ENCODE measurements at places on chromosomes 13 and 19. TPM values are rescaled to one million over a fixed set of nuclear protein-coding genes. Genes with fewer than 3 reads are reported as not detected.

DNA sequence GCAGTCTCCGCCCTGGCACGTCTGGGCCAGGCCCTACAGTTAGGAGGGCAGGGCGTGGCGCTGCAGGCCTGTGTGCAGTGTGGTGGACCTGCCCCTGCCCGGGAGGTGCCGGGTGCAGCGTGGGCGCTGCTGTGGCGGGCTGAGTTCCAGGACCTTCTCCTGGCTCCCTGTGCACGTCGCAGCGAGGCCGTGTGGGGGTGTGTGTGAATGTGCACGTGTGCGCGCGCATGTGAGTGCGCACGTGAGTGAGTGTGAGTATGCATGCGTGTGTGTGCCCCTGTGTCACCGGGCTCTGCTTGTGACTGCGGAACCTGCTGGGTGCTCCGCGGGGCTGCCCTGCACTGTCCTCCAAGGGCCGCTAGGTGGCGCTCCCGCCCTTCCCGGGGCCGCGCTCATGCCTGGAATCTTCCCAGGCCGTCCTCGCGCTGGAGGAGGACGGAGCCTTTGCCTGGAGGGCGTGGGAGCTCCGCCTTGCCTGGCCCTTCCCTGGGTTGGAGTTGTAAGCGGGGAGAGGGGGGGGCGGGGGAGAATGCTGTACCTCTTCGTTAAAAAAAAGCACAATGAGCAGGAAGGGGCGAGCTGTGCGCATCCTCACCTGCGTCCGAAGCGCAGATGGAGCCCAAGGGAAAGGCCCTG is 79.3 kb downstream of the KDM4B start:
- no peaks in the 10 kb centered on the region for H3K27me3 ChIP-seq
- no peak overlapping the region for H3K4me3 ChIP-seq
- no peak overlapping the region for H3K27ac ChIP-seq
- peaks cover 28% of the 10 kb centered on the region for H3K36me3 ChIP-seq

GRCh38 chr19:912181-913079 is 589 bp downstream of the R3HDM4 start:
- H3K4me3 ChIP-seq, result peak overlapping the region; percentile 90
- H3K4me1 ChIP-seq, result peaks cover 32% of the 10 kb centered on the region
- H3K27ac ChIP-seq, result peak overlapping the region; percentile 26
- no peak for DNase-seq
- no peaks in the 10 kb centered on the region for H3K27me3 ChIP-seq
- no peaks in the 10 kb centered on the region for H3K36me3 ChIP-seq

DNA sequence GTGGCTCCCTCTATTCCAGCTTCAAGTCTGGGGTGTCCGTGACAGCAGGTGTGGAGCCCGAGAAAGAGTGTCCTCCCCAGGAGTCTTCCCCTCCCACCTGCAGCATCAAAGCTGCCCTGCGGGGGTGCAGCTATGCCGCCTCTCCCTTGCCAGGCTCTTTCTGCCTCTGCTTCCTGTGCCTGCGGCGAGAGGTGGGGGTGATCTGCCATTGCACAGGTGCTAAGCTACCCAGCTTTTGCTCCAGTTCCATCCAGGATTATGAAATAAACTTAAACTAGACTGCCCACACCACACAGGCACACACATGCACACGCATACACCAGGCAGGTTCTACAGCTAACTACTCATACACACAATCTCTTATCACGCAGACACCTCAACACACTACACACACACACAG is 104.7 kb upstream of the CLDN10 start:
- H3K27me3 ChIP-seq, result peaks cover 33% of the 10 kb centered on the region
- H3K4me3 ChIP-seq, result no peak overlapping the region
- no peaks in the 10 kb centered on the region for H3K4me1 ChIP-seq
- H3K27ac ChIP-seq, result no peak overlapping the region
- no peaks in the 10 kb centered on the region for H3K36me3 ChIP-seq

DNA sequence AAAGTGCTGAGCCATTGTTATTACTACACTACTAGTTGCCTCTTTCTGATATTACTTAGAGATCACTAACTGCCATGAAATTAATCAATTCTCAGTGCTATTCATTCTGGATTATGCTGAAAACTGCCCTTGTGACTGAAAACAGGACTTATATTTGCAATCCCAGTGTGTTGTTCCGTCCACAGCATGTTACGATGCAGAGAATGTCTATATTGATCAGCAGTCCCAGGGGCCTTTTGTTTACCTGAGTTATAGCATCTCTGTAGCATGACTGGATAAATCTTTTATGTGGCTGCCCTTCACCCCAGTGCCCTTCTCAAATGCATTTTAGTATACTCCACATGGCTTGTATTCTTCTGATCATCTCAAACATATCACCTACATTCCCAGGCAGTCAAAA is 251.0 kb downstream of the GPC5 start:
- H3K27ac ChIP-seq, result no peak overlapping the region
- no peak overlapping the region for H3K4me3 ChIP-seq
- no peak for DNase-seq
- no peaks in the 10 kb centered on the region for H3K27me3 ChIP-seq
- H3K36me3 ChIP-seq, result no peaks in the 10 kb centered on the region
- no peaks in the 10 kb centered on the region for H3K4me1 ChIP-seq

DNA sequence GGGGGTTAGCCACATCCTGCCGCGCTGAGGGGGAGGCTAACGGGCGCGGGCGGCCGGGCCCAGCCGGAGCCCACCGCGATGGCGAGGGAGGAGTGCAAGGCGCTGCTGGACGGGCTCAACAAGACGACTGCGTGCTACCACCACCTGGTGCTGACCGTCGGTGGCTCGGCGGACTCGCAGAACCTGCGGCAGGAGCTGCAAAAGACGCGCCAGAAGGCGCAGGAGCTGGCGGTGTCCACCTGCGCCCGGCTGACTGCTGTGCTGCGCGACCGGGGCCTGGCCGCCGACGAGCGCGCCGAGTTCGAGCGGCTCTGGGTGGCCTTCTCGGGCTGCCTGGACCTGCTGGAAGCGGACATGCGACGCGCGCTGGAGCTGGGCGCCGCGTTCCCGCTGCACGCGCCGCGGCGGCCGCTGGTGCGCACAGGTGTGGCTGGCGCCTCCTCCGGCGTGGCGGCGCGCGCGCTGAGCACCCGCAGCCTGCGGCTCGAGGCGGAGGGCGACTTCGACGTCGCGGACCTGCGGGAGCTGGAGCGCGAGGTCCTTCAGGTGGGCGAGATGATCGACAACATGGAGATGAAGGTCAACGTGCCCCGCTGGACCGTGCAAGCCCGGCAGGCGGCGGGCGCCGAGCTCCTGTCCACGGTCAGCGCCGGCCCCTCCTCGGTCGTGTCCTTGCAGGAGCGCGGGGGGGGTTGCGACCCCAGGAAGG is 692 bp downstream of the RGS9BP start:
- peaks cover 54% of the 10 kb centered on the region for H3K4me1 ChIP-seq
- no peaks in the 10 kb centered on the region for H3K36me3 ChIP-seq
- no peak overlapping the region for H3K27ac ChIP-seq
- no peak overlapping the region for H3K4me3 ChIP-seq

GRCh38 chr13:40494513-40494912 is 171.9 kb downstream of the FOXO1 start:
- H3K36me3 ChIP-seq, result no peaks in the 10 kb centered on the region
- DNase-seq, result no peak
- no peak overlapping the region for H3K27ac ChIP-seq
- H3K27me3 ChIP-seq, result no peaks in the 10 kb centered on the region

GRCh38 chr13:106680796-106681472 is 113.0 kb upstream of the ARGLU1 start:
- H3K4me3 ChIP-seq, result no peak overlapping the region
- no peak for DNase-seq
- H3K27me3 ChIP-seq, result no peaks in the 10 kb centered on the region
- no peaks in the 10 kb centered on the region for H3K36me3 ChIP-seq
- peaks cover 40% of the 10 kb centered on the region for H3K4me1 ChIP-seq

- H3K27ac ChIP-seq, result no peak overlapping the region
- no peak for DNase-seq
- H3K27me3 ChIP-seq, result no peaks in the 10 kb centered on the region
- H3K36me3 ChIP-seq, result no peaks in the 10 kb centered on the region
- H3K4me1 ChIP-seq, result no peaks in the 10 kb centered on the region
- H3K4me3 ChIP-seq, result no peak overlapping the region
These were observed 817.8 kb upstream of the PCDH9 start for GRCh38 chr13:68047889-68048288.

GRCh38 chr19:31938675-31939074 is 406.7 kb upstream of the ZNF507 start:
- H3K4me1 ChIP-seq, result no peaks in the 10 kb centered on the region
- no peaks in the 10 kb centered on the region for H3K36me3 ChIP-seq
- H3K4me3 ChIP-seq, result no peak overlapping the region
- DNase-seq, result no peak

- H3K27me3 ChIP-seq, result no peaks in the 10 kb centered on the region
- H3K4me3 ChIP-seq, result peak overlapping the region; percentile 36
- peak overlapping the region; percentile 100 for H3K27ac ChIP-seq
These were observed 1.9 kb downstream of the ZNF444 start for GRCh38 chr19:56142897-56143434.

GRCh38 chr13:28329395-28330158 is 165.4 kb downstream of the FLT1 start:
- no peaks in the 10 kb centered on the region for H3K27me3 ChIP-seq
- no peak overlapping the region for H3K27ac ChIP-seq
- no peaks in the 10 kb centered on the region for H3K36me3 ChIP-seq
- no peak for DNase-seq
- H3K4me1 ChIP-seq, result no peaks in the 10 kb centered on the region
- H3K4me3 ChIP-seq, result no peak overlapping the region

DNA sequence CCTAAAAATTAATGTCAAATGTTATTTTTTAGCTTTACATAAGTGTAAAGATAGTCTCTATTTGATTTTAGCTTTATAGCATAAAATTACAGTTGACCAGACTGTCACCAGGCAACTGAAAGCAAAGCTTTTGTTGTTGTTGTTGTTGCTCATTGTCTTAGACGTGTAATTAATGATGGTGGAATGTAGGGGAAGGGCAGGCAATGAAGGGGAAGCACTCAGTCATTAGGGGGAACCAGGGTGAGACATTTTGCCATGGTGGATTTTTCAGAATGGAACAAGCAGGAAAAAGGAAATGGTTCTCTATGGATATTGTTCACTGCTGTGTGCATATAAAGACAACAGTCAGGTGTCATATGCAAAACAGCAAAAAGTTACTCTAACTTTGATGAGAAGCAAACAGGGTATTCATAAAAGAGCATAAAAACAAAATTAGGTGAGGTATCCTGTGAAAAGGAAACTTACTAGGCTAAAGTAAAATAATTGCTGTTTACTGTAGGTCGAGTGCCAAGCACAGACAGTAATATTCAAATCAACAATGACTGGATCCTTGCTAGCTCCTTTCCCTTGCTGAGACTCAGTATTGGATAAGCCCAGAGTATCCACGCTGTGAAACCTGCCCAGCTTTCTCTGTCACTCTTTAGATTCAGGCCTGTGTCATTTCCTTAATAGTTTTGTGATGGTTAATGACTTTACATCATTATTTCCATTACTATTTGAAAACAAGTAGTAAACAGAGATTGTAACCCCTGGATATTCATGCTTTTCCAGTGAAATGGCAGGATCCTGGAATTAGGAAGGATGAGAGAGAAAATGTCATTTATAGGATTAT is 110.5 kb downstream of the LRCH1 start:
- H3K4me3 ChIP-seq, result no peak overlapping the region
- DNase-seq, result no peak

- no peak overlapping the region for H3K4me3 ChIP-seq
- no peaks in the 10 kb centered on the region for H3K27me3 ChIP-seq
- H3K4me1 ChIP-seq, result no peaks in the 10 kb centered on the region
- DNase-seq, result no peak
These were observed 2512.0 kb downstream of the PCDH9 start for GRCh38 chr13:64718116-64718515.

- no peaks in the 10 kb centered on the region for H3K27me3 ChIP-seq
- no peak for DNase-seq
- no peak overlapping the region for H3K4me3 ChIP-seq
These were observed 4.2 kb downstream of the ARHGAP45 start for GRCh38 chr19:1070931-1071791.

DNA sequence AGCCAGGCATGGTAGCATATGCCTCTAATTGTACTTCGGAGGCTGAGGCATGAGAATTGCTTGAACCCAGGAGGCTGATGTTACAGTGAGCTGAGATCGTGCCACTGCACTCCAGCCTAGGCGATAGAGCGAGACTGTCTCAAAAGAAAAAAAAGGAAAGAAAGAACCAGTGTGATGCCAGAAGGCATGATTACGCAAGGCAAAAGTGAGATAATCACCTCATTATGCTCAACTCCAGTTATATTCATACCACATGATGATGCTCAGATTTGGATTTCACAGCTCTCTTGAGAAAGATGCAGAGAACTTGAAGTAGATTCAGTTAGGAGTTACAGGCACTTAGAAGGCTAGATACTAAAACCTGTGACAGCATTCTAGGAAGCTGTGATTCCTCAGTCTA is 21.8 kb downstream of the RCBTB1 start:
- H3K27me3 ChIP-seq, result no peaks in the 10 kb centered on the region
- DNase-seq, result no peak
- H3K36me3 ChIP-seq, result peaks cover 16% of the 10 kb centered on the region
- H3K27ac ChIP-seq, result no peak overlapping the region
- peaks cover 18% of the 10 kb centered on the region for H3K4me1 ChIP-seq

GRCh38 chr13:99749271-99750019 is 222.1 kb downstream of the ZIC5 start:
- peaks cover 11% of the 10 kb centered on the region for H3K4me1 ChIP-seq
- H3K27me3 ChIP-seq, result no peaks in the 10 kb centered on the region
- no peaks in the 10 kb centered on the region for H3K36me3 ChIP-seq

GRCh38 chr13:41763782-41764181 is 197.1 kb downstream of the VWA8 start:
- H3K4me1 ChIP-seq, result no peaks in the 10 kb centered on the region
- H3K27me3 ChIP-seq, result no peaks in the 10 kb centered on the region
- H3K36me3 ChIP-seq, result no peaks in the 10 kb centered on the region
- DNase-seq, result no peak

GRCh38 chr13:33275916-33276315 is 9.6 kb downstream of the STARD13 start:
- no peak overlapping the region for H3K27ac ChIP-seq
- no peak for DNase-seq
- peaks cover 3% of the 10 kb centered on the region for H3K36me3 ChIP-seq
- H3K4me3 ChIP-seq, result no peak overlapping the region
- no peaks in the 10 kb centered on the region for H3K27me3 ChIP-seq

GRCh38 chr19:17114414-17114831 is 38.8 kb downstream of the MYO9B start:
- H3K4me1 ChIP-seq, result peaks cover 12% of the 10 kb centered on the region
- no peak overlapping the region for H3K4me3 ChIP-seq
- DNase-seq, result no peak

- no peaks in the 10 kb centered on the region for H3K36me3 ChIP-seq
- H3K27me3 ChIP-seq, result no peaks in the 10 kb centered on the region
- H3K4me3 ChIP-seq, result no peak overlapping the region
These were observed 2.1 kb downstream of the CILP2 start for GRCh38 chr19:19540064-19540714.

The RASIP1 gene
- total RNA-seq, result 0.44 TPM

The RGCC gene
- 0.20 TPM for total RNA-seq

The DAZAP1 gene
- total RNA-seq, result 50.5 TPM

The CHMP2A gene
- 70.9 TPM for total RNA-seq

The GNG8 gene
- not detected for total RNA-seq

The ZNF808 gene
- total RNA-seq, result 17.5 TPM

The CLEC17A gene
- not detected for total RNA-seq
